D341Med (cell line): ENCODE measurements at places on chromosomes 5 and 9.
A peak's percentile ranks its signal among the peaks of the same experiment; 100 is the strongest.

DNA sequence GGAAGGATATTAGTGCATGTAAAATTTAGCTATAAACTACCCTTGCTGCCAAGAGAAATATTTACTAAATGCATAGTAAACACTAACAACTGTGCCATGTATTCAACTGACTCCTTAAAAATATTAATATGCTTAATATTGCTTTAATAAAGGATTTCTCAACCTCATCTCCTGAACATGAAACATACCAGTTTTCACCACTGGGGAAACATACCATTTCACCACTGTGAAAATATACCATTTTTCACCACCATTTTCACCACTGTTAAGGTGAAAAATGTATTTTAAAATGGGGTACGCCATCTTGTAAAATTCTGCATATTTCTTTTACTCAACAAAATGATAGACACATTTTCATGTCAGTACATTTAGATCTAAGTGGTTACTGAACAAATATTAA is 4.5 kb downstream of the RAB14 start:
- DNase-seq, result no peak

GRCh38 chr5:76290321-76290757 is 112.7 kb upstream of the IQGAP2 start:
- no peak for DNase-seq

- DNase-seq, result no peak
Measured at GRCh38 chr9:137648396-137648795, 29.6 kb downstream of the EHMT1 start.

GRCh38 chr9:128206484-128206883 is 3.3 kb downstream of the DNM1 start:
- DNase-seq, result peak; percentile 5

DNA sequence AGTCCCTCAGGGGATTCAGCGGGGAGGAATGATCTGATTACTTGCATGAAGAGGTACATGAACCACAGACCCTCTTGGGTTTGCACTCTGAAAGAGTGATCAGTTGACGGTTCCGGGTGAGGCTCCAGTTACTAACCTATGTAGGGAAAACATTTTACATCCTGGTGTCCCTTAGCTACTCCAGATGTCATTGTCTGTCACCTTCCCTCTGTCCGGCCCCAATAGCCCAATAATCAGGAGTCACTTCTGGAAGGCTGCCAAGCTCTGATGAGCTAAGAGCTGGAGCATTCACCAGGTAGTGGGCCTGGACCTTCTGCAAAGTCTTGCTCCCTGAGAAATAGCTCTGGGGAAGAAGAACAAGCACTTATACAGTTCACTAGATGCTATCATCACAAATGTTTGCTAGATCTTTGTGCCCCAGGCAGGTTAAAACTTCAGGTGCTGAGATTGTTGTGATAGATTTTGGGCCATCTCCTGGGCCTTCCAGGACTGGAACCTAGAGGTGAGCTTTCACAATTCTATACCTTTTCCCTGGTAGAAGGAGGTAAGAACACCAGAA is 64.5 kb downstream of the ENTREP1 start:
- no peak for DNase-seq

- no peak for DNase-seq
Measured at GRCh38 chr5:14495301-14495700, 86.3 kb upstream of the OTULINL start.
